ENCODE measurements at places on chromosomes 11 and 22.

DNA sequence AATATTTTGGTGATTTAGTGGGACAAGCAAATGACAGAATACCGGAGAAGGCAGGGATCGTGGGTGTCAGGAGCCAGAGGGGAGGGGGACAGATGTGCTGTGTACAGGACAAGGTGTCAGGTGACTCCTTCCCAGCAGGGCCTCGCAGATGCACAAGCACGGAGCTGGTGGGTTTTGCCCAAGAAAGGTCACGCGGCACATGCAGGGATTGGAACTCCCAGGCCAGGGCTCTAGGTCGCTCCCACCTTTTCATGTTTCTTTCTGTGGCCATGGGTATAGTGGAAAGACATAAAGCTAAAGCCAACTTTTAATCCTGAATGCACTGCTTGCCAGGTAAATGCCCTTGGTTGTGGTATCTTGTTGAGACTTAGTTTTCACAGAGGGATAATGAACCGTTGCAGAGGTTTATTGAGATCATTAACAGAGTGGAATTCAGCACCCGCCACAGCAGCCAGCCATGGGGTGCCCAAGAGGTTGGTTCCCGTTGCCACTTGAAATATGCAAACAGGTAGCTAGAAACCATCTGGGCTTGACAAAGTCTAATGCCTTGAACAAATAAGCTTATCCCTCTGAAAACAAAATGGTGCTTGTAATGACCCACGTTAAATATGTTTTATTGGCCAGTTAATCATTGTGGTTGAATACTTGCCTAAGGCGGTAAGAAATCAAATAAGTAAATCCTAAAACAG lies 10.1 kb downstream of the C22orf23 start:
- peak; percentile 53 for DNase-seq

GRCh38 chr11:133621611-133622010 lies 89.3 kb upstream of the OPCML start:
- no peak for DNase-seq

DNA sequence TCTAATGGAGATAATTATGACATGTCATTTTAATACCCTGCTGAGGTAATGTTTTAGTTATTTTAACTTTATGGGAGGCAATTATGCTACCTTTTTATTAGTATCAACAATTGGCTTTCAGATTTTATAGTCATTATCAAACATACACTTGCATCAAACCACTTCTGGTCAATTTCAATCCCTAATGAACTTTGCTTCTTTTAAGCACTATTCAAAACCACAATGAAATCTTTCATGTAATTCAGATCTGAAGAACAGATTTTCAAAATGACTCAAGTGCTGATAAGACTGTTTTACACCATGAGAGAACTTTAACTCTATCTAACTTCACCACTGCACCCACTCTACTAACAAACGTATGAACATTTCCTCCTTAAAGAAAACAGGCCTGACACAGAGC lies 25.9 kb upstream of the CCDC34 start:
- no peak for DNase-seq

GRCh38 chr11:97860237-97860636 lies 1160.5 kb upstream of the CNTN5 start:
- no peak for DNase-seq

DNA sequence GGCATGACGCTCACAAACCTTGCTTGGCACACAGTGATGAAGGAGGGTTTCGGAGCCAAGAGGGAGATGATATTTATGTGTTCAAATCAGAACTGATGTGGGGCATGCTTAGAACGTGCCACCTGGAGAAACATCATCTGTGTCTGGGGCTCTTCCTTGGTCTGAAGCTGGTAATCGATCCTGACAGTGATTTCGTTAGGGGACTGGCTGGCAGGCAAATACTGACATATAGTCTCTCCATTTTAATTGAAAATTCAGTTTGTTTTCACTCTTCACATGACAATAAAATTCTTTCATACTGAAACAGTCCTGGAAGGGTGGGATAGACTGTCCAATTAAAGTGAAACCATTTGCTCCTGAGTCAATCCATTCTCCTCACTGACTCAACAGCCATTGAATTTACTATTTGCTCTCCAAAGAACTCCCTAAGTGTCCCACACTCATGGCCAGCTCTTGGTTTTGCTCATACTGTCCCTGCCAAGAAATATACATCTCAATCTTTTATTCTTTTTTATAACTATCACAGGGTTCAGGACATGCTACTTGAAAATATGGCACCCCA lies 134.8 kb downstream of the TRPC6 start:
- no peak for DNase-seq

DNA sequence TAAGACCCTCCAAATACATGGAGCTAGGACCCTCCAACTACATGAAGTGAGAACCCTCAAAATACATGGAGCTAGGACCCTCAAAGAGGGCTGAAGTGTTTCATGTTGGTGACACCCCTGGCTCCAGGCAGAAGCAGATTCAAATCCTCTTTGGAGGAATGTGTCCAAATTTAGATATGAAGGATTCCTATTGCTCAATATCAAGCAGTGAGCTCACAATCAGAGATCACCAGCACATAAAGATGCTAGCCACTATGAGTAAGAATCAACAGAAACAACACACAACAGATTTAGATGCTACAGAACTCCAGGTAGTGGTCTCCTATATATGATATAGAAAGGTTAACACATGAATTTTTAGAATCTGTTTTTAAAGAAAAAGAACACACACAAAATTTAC lies 11.2 kb upstream of the RAB3IL1 start:
- no peak for DNase-seq

GRCh38 chr11:83310718-83311117 lies 24.6 kb upstream of the CCDC90B start:
- DNase-seq: no peak

DNA sequence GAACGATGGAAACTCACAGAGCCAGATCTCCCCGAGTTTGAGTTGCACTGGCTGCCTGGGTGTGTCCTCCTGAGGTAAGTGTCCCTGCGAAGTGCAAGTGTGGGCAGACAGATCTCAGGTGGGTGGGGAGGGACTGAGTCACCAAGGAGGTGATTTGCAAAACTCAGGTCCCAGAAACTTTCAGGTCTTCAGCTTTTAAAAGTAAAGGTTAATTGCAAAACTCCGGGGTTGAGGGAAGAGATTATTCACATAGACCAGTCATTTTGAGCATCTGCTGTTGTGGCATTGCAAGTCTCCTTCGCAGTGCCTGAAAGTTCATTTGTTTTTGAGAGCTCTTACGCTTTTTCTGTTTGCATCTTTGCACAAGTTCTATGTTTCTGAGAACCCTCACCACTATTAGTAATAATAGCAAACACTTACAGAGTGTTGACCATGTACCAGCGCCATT lies 7.1 kb downstream of the CD44 start:
- no peak for DNase-seq

- peak; percentile 79 for DNase-seq
Observed at GRCh38 chr11:48109046-48109666, 107.5 kb upstream of the OR4B1 start.

- DNase-seq: no peak
Observed at GRCh38 chr11:73209892-73210291, 8.2 kb upstream of the P2RY2 start.

DNA sequence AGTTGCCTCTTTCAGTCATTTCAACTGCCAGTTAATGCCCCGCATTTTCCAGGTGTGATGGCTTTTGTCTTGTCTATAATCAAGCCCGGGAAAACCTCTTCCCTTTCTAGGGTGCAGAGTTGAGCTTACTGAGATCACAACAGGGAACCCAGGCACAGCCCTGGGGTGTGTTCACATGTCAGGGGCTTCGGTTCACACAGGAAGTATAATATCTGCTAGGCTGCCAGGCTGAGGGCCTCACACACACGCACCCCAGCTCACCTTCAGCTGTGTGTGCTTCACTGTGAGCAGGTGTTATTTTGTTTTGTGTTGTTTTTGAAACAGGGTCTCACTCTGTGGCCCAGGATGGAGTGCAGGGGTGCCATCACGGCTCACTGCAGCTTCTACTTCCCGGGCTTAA lies 9.7 kb upstream of the SOX10 start:
- DNase-seq: no peak

GRCh38 chr11:112016765-112017376 lies 8.3 kb upstream of the DLAT start:
- no peak for DNase-seq

DNA sequence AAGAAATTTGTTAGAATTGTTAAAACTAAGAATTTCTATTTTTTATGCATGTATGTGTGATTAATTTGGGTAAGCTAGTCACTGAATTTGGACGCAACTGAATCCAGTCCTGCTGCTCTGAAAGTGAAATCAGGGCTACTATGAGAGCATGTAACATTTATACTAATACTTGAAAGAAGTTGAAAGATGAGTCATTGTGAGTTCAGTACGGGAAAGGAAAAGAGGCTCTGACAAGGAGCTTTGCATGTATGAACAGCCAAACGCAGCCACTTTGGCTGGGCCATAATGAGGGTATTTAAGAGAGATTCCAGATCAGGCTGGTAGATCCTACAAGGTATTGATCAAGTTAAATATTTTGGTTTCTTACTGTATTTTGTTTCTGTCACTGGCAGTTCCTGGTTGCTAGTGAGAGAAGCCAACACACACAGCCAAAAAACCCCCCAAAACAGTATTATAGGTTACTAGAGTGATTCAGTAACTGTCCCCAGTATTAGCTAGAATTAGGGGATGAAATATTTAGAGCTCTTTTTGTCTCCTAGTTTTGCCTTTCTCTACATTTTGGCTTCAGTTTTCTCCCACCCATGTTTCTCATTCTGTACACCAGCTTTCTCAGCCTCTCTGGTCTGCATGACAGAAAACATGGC lies 14.1 kb downstream of the AASDHPPT start:
- peak; percentile 11 for DNase-seq

- DNase-seq: peak; percentile 82
Observed at GRCh38 chr11:123069908-123070821, 8.2 kb upstream of the HSPA8 start.

DNA sequence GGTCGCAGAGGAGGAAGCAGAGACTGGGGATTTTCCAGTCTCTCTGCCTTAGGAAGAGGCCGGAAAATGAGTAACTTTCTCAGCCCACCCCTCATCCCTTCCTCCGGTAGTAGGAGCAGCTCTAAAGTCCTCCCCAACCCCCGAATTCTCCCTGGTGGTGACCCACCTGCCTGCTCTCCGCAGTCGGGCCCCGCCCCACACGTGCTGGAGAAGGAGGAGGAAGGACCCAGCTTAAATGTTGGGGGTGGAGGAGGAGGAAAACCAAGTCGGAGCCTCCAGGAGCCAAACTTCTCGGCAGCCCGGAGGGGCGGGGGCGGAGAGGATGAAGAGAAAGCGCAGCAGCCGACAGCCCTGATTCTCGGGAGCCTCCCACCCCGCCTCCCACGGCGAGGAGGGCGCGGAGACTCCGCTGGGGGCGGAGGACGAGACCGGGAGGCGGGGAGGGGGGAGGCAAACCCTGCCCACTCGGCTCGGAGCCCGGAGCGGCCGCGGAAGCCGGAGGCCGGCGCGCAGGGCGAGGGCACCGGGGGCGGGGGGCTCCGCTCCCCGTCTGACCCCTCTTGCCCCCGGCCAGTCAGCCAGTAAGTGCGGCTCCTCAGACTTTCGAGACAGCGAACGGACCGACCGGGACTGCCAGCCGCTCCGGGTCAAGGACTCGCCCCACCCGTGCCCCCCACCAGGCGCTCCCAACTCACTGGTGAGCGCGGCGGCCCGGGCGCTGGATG lies at the start of gene TPBGL:
TSS of gene TPBGL (plus strand) at position 464 of the 725 bp plus-strand sequence. CDS start 276 bp downstream, outside the sequence.
- peak; percentile 71 for DNase-seq

GRCh38 chr22:30161051-30161469 lies 80.8 kb downstream of the HORMAD2 start:
- no peak for DNase-seq

GRCh38 chr22:32265882-32266767 lies 11.0 kb upstream of the SLC5A4 start:
- peak; percentile 68 for DNase-seq

DNA sequence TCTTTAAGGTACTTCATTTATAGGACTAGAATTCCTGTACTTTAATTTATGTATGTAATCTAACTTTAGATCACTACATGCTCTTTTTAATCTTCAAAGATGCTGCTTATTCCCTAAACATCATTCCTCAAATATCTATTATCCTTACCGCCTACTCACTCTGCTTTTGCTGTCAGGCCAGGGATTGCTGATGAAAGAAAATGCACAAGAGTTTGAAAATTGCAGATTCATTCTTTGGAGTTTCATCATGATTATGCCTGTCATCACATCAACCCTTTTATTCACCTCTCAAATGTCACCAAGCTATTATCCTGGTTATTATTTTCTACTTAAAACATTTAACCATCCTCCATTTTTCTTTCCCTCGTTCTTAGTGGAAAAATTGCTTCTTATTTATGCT lies 802.7 kb downstream of the METTL15 start:
- DNase-seq: no peak

DNA sequence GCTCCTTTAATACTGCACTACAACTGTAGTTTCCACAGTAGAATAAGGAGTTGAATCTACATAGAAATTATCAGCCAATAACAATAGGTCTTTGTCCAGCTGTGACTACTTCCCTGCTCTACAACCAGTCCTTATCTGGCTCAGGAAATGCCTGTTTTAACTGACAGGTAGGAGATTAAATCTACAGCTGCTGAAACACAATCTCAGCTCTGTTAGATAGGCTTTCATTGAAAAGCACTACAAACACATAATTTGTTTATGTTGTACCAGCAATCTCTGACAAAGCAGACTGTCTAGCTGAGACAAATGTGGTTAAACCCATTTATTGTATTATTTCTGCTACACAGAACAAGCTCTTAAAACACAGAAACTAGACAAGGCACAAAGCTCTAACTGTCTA lies 230.0 kb downstream of the SOX6 start:
- peak; percentile 72 for DNase-seq

DNA sequence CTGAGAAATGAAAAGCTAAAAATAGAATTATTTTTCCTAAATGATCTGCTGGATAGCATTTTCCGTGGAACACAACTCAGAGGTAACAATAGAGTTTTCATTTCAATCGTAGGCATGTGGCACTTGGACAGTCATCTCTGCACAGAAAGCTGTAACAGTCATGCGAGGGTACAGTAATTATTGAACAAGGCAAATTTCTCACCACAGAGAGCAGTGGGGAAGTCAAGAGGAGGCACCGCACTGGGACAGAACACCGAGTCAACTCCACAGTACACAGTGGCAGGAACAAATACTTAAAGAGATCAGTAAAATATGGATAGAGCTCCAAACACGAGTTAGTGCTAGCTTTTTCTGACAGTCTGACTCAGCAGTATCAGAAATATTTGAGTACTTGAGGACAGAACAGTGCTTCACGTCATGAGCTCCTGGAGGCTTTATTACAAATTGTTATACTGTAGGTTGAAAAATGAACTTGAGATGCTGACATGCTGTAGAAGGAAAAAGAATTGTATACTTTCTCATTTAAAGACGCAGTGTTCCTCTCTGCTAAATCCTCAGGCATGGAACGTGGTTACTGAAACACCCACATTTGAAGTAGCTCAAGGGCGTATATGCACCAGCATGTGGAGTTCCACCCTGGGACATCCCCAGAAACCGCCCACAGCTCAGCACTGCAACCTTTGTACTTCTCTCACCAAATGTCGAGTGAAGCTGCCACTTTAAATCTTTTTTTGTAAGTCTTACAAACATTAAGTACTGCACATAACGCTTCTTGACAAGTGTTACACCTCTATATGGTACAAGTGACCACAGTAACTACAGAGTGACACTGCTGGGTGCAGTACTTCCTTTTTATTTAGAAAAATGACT lies 27.4 kb upstream of the YPEL1 start:
- no peak for DNase-seq
